G401 (cell line): ENCODE measurements at places on chromosomes 4 and X.

- no peak for DNase-seq
Measured at GRCh38 chr4:138452826-138453225, 210.7 kb upstream of the SLC7A11 start.

- no peak for DNase-seq
Measured at GRCh38 chrX:108313669-108314068, 124.6 kb downstream of the COL4A6 start.

- no peak for DNase-seq
Measured at GRCh38 chrX:51569561-51569960, 49.2 kb downstream of the CENPVL3 start.

DNA sequence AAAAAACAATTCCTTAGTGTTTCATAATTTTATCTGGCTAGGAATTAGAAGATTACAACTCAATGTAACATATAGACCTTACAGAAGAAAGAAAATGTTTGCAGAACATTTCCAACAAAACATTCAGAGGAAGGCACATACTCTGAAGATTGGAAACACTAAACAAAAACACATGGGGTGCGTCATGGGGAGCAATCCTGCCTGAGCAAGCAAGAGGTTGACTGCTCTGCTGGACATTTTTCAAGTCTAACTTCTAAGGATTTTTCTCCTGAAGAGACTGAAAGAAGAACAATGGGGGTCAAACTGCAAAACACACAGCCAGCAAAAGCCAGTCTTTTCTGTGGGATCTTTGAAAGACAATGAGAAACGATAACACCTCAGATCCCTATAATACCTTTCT lies 182.8 kb downstream of the GUCY2F start:
- no peak for DNase-seq

GRCh38 chr4:110669663-110670062 lies 46.8 kb upstream of the PITX2 start:
- no peak for DNase-seq

DNA sequence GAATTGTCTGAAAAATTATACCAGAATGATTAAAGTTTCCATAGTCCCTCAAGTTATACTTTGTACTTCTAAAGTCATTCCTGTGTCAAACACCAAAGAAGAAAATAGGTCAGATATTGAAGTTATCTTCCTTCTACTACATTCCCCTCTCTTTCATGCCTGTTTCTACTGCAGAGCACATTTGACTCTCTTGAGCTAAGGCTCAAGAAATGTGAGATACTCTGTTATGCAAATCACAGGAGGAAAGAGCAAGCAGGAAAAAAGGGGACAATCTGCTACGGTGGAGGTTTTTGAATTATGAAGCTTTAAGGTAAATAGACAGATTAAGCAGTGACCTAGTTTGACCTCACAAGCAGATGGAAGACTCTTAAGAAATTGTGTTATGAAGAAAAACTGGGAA lies 198.9 kb upstream of the LDB2 start:
- DNase-seq, result no peak

DNA sequence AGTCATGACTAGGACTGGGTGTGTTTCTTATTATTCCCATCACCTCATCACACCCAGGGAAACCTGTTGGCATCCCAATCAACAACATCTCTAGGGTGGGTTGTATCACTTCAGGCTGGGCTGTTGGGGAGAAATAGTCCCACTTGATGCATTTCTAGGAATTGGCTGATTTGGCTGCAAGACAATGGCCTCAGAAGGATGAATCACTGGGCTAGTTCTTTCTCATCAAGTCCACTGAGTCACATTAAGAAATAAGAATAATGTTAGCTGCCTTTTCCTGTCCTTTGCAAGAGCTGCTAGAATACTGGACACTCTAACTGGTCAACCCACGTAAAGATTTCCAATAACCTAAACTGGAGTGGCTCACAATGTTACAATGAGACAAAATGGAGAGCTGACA lies 104.2 kb downstream of the CHRDL1 start:
- DNase-seq, result no peak

- DNase-seq, result no peak
Measured at GRCh38 chrX:626745-627509, 3.7 kb upstream of the SHOX start.

DNA sequence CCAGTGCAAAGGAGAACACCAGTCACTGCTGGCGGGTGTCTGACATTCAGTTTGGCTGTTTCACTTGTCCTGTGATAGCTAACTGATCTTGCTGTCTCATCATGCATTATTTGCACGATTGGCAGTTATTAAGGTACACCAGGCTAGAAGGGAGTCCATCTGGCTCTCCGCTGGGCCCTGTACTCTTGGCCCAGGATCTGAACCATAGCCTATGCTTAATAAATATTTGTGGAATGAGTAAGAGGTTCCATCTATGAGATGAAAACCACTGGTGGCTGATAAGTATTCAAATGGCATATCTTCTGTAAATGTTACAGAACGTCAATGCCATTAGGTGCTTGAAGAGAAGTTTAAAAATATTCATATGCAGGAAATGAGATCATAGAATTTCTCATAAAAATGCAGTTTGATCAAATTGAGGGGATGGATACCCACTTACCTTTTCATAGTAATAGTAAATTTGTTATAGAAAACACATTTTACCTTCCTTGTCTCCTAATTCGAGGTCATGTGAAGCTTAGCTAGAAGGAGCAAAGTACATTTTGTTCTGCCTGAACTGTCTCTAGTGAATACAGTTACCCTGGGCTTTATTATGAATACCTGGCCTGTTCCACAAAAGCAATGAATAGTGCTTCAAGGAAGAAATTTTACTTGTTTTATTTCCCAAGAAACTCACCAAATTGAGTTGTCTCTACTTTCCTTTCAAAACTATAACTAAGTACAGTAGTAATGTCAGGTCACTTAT lies 213.5 kb downstream of the CBR4 start:
- no peak for DNase-seq

DNA sequence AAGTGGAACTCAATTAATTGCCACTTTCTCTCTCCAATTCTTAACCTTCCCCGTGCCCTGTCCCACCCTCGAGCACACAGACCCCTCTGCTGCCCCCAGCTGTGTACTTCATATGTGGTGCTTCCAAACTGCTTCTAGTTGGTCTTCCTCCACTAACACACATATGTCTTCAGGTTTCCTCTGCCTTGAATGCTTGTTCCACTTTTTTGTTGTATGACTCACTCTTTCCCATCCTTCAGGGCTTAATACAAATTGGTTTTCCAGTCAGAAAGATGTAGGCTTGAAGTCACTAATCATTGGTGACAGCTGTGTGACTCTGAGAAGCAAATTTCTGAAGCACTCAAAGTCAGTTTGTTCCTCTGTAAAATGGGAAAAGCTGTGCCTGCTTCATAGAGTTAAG lies 30.6 kb downstream of the TRIM2 start:
- DNase-seq, result no peak

- DNase-seq, result no peak
Measured at GRCh38 chrX:107747596-107748161, 27.9 kb downstream of the TSC22D3 start.

DNA sequence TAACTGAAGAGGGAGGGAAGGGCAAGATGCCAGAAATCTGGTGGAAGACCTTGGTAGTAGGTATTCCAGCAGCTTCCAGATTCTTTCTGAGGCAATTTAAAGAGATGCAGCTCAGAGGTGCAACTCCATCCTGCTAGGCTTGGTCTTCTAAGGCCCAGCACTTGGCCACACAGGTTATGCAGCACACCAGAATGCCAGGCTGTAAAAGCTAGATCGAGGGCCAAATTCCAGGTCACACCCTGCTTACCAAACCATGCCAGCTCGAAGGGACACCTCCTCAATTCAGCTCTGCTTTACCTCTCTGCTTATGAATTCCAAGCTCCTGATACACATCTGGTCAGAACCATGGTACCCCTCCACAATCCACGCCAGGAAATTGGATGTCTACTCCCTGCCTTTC lies 19.8 kb upstream of the ATXN3L start:
- no peak for DNase-seq

GRCh38 chrX:31301203-31301602 lies 229.4 kb upstream of the FTHL17 start:
- no peak for DNase-seq

- DNase-seq, result no peak
Measured at GRCh38 chrX:43003939-43004338, 226.0 kb upstream of the PPP1R2C start.

DNA sequence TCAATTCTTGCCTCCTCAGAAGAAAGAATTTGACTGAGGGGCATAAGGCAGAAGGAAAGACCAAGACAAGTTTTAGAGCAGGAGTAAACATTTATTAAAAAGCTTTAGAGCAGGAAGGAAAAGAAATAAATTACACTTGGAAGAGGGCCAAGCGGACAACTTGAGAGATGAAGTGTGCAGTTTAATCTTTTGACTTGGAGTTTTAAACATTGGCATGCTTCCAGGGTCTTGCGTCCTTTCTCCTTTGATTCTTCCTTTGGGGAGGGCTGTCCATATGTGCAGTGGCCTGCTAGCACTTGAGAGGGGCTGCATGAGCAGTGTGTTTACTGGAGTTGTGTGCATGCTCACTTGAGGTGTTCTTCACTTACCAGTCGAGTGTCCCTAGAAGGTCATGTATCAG lies 275.8 kb upstream of the IL1RAPL1 start:
- DNase-seq, result no peak

DNA sequence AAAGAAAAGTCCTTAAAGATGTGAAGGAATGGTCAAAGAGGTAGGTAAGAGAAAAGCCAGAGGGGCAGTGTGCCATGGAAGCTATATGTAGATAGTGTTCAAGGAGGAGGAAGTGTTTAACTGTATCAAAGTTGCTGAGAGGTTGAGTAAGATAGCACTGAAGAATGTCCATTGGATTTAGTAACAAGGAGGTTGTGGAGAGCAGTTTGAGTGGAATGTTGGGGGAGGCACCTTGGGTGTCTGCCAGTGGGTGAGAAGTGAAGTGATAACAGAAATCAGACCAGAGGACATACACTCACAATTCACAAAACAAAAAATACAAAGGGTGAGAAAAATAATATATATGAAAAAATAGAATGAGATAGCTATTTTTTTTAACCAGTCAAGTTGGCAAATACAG lies 121.3 kb upstream of the AMOT start:
- DNase-seq, result no peak

DNA sequence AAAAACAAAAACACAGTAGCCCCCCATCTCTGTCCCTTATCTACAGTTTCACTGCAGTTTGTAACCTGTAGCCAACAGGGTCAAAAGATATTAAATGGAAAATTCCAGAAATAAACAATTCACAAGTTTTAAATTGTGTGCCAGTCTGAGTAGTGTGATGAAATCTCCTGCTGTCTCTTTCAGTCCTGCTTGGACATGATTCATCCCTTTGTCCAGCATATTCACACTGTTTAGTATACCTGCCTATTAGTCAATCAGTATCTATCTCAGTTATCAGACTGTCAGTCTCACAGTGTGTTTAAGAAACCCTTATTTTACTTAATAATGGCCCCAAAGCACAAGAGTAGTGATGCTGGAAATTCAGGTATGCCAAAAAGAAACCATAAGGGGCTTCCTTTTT lies 21.9 kb downstream of the CNOT6L start:
- DNase-seq, result no peak

DNA sequence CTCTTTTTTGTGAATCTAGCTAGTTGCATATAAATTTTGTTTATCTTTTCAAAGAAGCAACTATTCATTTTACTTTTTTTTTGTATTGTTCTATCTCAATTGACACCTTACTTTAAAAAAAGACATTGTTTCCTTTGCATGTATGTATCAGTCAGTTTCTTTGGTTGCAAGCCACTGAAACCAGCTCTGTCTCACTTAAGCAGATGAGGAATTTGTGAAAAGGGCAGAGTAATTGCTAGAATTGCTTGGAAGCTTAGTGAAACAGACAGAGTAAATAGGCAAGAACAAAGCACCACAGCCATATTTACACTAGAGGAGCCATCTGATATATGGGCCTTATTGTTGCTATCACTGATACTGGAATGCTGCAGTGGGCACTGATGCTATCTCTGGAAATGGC lies 231.4 kb upstream of the KLF8 start:
- DNase-seq, result no peak

DNA sequence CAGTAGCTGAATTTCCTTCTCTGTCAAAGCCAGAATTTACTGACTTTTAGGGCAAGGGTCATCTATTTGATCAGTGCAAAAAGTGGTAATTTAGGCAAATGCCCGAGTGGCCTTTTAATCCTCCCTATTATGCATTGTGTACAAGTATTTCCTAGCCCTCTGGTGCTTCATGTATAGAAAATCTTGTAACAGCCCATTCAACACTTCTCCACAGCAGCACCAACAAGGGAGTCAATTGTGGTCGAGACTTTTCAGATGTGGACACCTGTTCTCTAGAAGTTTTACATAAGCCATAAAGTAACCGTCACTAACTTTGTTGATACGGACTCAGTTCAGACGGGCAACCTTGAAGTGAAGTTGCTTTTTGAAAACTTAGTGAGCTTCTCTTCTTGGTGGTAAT lies 50.9 kb upstream of the FHDC1 start:
- no peak for DNase-seq

- peak; percentile 37 for DNase-seq
Measured at GRCh38 chr4:158170691-158171561, 1.9 kb downstream of the GASK1B start.

DNA sequence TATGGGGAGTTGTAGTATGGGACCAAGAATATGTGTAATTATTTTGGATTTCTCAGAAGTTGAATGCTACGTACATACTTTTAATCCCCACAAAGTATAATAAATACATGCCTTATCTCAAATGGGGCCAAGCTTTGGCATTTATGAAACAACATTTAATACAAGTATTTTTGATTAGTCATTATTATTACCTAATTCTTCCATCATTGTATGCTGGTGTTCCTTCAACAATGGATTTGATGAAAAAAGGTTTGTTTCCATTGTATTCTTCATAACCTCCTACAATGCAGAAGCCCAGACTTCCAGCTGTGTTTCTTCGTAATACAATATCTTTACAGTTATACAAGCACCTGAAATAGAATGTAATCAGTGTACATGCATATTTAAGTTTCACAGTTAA lies 83.8 kb downstream of the FIP1L1 start:
- no peak for DNase-seq

DNA sequence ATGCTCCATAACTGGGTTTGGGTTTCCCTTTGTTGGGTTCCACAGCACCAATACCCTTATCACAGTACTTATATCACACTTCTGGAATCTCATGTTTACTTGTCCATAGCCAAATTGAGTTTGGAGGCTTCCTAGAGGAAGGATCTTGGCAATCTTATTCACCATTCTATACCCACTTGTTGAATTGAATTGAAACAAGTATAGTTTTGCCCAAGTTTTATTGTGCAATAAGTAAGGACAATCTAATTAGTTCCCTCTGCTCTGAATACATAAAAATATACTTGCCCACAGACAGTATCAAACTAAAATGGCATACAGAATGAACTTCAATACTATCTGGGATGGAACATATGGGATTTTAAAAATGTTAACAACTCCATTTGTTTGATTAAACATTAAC lies 40.3 kb downstream of the SEC31A start:
- DNase-seq, result no peak

- no peak for DNase-seq
Measured at GRCh38 chr4:7194251-7195140, 2.2 kb downstream of the SORCS2 start.
